ENCODE measurements at places on chromosomes 2 and 18.

GRCh38 chr2:229081411-229081810 is 189.7 kb downstream of the PID1 start:
- DNase-seq = no peak

DNA sequence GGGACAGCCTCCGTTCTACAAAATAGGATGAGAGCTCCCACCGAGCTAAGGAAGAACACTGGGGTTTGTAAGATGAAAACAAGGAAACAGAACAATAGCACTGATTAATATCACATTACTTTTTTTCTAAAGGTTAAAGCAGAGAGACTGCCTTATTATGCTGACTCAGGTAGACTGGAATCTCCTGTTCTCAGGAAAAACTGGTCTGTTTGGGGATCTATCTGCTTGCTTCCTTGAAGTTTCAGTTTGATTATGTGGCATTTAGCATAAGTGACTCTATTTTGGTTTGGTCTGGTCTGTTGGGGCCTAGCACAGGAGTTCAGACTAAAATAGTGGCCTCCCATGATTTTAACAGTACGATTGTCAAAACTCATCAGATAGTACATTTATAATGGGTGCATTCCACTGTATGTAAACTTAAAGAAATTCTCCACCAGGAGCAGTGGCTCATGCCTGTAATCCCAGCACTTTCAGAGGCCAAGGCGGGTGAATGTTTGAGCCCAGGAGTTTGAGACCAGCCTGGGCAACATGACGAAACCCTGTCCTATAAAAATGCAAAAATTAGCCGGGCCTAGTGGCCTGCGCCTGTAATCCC is 64.1 kb upstream of the NDUFV2 start:
- no peak for DNase-seq

DNA sequence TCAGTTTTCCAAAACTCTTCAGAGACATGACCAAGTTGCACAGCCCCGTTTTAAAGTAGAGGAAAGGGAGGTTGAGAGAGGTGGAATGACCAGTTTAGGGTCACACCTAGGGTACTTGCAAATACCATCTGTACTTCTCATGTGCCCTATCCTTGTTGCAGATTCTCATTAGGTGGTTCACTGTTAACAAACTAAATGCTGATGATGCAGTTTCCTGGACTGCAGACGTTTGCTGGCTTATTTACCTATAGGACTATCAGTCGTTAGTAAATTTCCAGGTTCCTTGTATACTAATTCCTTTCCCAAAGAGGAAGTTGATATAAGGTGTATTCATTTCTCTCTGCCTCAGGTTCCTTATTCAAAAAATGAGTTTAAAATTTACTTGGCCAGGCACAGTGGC is 1.4 kb downstream of the FARP2 start:
- no peak for DNase-seq

GRCh38 chr2:30287190-30287840 is 56.0 kb downstream of the LBH start:
- no peak for DNase-seq

- no peak for DNase-seq
These were observed 32.3 kb downstream of the SCN9A start for GRCh38 chr2:166343467-166343866.

GRCh38 chr2:94870440-94871225 is 597 bp upstream of the TEKT4 start:
- DNase-seq = no peak

- DNase-seq = no peak
These were observed 786.0 kb upstream of the ZEB2 start for GRCh38 chr2:145305889-145306288.

DNA sequence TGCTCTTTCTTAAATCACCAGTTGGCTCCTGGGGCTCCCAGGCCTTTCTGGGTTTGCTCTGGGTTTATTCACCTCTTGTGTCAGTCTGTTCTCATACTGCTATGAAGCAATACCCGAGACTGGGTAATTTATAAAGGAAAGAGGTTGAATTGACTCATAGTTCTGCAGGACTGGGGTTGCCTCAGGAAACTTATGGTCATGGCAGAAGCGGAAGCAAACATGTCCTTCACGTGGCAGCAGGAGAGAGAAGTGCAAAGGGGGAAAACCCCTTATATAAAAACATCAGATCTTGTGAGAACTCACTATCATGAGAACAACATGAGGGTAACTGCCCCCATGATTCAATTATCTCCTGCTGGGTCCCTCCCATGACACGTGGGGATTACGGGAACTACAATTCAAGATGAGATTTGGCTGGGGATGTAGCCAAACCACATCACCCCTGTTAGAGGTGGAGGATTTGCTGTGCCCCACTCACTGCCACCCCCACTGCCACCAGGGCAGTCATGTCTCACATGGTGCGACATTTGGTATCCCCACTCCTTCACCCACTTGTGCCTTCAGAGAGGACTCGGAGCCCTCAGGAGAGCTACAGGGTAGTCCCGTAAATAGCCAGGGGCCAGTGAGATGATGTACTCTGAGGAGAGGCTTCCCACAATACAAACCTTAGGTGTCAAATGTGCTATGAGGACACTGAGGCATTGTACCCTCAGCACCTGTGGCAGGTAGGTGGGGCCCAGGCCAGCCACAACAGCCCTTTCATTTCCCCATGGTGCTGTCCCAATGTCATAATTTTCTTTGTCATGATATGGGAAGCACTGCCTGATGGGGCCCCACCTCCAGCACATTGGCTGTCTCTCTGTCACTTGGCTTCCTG is 35.7 kb downstream of the CDC42EP3 start:
- peak; percentile 79 for DNase-seq
